SK-N-SH treated with all-trans-retinoic acid at 6 μM for 48 hours (cell line): ENCODE measurements at places on chromosomes 11 and 22.

- no peak for ATAC-seq
Measured at GRCh38 chr11:94181526-94181925, 52.9 kb downstream of the PANX1 start.

GRCh38 chr22:47575291-47575690 is 812.8 kb downstream of the TBC1D22A start:
- no peak for ATAC-seq

- ATAC-seq, result no peak
Measured at GRCh38 chr11:12770966-12771597, 96.9 kb downstream of the TEAD1 start.

GRCh38 chr22:24433828-24434470 is 6.5 kb downstream of the ADORA2A start:
- ATAC-seq, result no peak

DNA sequence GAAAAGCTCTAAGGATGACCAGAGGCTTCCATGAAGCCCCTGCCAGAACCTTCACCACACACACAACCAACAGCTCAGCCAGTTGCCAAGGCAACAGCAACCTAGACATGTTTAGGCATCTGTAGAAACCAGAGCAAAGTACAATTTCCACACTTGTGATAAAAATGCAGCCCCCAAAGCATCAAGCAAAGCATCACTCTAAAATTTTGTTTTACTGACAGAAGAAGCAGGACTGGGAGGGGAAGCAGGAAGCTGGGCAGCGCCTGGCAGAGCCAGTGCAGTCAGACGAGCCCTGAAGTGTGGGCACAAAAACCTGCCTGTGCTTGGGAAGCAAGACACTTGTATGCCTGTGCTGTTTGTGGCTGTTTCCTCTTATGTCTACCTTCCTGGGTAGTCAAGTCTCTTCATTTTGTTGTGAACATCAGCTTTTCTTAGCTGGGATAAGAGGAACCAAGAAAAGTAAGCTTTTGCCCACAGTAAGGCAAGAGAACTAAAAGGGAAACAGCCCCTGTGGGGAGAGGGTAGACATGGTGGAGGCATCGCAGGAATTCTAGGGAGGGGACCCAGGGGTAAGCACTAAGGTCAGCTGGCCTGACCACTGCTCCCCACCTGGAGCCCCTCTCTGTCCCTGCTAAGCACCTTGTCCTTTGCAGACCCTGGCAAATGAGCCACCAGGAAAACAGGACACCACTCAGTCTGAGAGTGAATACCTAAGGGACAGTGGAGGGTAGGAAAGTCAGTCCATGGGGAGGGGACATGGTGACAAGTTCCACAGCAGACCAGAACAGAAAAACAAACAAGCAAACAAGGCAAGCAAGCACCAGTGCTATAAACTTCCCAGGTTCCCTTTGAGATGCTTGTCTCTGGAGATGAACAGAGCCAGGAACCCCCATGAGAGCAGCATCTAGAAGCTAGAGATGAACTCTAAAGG is 13.4 kb downstream of the PACSIN2 start:
- peak; percentile 36 for ATAC-seq

GRCh38 chr11:129739339-129739738 is 76.3 kb upstream of the TMEM45B start:
- ATAC-seq, result no peak

DNA sequence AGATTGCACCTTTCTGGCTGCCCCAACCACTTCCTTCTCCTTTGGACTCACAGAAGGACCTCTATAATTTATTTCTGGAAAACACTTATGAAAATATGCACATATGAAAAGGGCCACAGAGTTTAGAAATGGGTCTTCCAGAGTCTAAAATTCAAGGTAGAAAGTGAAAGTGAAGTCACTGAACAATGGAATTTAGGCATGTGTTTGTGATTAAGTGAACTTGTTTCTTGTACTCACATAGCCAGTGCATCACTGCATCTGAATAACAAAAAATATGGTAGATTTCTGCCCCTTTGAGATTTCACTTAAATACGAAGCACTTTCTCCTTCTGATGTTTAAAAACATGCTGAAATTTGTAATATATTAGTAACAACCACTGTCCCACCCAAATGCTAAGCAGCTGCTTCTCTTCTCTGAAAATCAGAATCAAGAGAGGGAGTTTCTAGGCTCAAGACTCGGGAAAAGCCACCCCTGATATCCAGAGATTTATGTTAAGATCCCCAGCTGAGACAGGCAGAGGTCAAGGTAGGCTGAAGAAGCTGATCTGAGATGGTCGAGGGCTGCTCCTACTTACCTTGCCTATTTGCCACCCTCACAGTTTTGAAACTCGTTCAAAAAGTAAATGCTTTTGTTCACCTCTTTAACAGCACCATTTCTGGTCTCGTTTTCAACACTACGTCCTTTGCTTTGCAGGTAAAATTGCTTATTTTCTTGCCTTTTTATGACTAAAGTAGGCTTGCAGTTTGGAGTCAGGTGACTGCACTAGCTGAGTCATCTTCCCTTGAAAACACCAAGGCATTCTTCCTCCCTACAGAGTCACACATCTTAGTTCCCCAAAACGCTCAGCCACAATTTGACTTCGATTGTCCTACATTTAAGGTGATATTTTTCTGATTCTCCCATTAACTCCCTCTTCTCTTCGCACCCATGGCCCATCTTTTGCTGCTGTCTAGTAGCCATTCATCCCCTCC is at the start of gene XKR3:
TSS of gene XKR3 (minus strand) at position 696 of the 972 bp plus-strand sequence. CDS start 17,338 bp downstream, outside the sequence.
- ATAC-seq, result peak; percentile 58; the same call in 2 of the 3 replicates

DNA sequence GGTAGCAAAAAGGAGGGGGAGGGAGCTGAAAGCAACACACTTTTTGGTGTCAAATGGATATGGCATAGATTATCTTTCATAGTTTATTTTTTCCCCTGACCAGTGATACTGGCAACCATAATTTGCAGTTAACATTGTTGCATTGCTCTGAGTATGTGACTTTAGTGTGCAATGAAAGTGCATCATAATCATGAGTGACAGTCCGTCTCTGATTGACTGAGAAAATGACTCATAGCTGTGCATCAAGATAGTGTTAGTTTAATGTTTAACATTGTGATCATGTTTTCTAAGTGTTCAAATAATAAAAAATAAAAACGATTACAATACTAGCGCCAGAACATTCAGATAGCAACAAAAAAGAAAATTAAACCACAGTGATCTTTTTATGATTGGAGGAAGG is 952.4 kb upstream of the TENM4 start:
- ATAC-seq, result no peak

GRCh38 chr11:66081505-66081904 is 11.4 kb downstream of the PACS1 start:
- ATAC-seq, result peak; percentile 65

- no peak for ATAC-seq
Measured at GRCh38 chr11:94747601-94748041, 20.5 kb upstream of the AMOTL1 start.

DNA sequence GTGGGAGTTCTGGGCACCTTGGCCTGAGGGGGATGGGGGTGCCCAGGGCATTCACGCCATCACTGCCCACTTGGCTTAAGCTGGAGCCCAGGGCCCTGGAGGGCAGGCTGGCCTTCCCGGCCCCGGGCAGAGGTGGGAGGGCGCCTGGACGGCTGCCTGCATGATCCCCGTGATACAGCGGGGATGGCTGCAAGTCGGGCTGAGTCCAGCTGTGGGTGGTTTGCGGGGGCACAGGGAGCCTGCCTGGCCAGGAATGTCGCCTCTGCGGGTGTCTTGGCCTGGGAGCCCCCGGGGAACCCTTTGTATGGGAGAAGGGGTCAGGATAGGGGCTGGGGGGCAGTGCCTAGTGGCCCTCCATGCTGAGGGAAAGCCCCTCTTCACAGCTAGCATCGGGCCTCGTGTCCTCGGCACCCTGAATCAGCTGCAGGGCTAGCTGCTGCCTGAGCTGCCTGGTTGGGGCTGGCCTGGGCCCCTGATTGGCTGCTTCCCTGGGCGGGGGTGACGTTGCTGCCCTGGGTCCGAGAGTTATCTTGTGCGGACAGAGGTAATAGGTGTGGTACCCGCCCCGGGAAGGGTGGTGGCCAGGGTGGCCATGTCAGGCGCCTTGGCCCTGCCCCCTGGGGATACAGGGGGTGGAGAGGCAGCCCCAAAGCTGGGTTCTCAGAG is 8.3 kb downstream of the BRSK2 start:
- ATAC-seq, result no peak

DNA sequence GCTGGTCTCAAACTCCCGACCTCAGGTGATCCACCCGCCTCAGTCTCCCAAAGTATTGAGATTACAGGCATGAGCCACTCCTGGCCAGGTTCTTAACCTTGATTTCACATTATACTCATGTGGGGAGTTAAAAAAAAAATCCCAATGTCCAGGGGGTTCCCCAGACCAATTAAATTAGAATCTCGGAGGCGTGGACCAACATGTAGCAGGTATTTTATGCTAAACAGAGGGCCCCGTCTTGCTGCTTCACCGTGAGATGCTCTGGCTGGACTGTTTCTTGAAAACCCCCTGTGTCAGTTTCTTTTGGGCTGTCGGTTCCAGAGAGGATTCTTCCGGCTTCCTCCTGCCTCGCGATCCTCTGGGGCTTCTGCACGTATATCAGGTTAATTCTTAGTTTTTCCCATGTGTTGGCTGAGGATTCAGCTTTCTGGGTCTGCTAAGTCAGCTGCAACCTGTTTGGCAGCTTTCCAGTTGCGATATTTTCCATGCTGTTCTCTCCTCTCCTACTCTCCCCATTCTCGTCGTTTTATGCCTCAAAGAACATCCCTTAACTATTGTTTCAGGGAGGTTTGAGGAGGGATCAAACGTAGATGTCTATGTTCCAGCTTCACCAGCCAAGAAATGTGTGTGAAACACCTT is 50.6 kb upstream of the ACCSL start:
- ATAC-seq, result no peak

GRCh38 chr11:110903378-110903777 is 191.1 kb upstream of the ARHGAP20 start:
- no peak for ATAC-seq

DNA sequence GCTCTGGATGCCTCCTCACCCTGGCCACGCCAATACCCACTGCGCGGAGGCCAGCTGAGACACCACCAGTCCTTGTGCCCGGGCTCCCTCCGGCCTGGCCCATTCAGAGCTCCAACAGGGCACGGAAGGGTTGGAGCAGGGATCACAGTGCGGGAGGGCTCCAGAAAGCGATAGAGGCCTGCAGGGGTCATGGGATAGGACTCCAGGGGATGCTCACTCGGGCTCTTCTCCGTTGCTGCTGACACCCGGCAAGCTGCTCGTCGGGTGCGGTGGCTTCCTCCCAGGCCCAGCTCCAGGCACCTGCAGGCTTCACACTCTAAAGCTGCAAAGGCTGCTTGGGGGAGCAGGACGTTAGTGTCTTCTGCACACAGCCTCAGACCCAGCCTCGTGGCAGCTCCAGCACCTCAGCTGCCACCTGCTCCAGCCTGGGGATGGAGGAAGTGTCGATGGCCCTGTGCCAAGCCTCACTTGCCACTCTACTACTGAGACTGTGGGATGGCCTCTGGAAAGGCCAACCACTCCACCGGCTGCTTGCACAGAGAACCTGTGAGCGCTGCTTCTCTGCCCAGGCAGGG is 10.6 kb downstream of the WNT7B start:
- ATAC-seq, result no peak

DNA sequence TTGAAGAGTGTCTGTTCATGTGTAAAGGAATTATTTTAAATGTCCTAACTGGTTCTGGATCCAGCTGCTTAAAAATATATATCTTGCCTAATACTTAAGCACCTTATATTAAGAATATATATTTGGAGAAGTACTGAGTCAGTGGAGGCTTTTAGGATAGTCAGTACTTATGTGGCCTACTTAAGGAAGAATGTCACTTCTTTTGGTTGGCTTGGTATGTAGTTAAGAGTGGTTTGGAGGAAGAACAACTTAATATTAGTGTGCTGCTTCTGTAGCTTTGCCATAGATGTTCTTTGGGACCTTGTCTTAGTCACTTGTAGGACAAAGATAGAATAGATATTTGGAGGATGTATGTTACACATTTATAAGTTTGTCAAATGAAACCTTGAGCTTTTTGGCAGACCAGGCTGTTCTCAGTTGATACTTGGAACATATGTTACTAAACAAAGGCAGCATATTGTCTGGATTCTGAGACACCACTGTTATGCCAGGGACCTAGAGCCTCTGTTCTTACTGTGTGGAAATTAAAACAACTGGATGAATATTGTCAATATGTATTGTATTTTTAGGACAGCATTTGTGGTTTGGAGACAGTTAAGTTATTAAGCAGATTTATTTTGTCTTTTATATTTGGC is 4.9 kb downstream of the HIPK3 start:
- ATAC-seq, result no peak

GRCh38 chr11:44627165-44627789 is 61.8 kb downstream of the CD82 start:
- ATAC-seq, result no peak

DNA sequence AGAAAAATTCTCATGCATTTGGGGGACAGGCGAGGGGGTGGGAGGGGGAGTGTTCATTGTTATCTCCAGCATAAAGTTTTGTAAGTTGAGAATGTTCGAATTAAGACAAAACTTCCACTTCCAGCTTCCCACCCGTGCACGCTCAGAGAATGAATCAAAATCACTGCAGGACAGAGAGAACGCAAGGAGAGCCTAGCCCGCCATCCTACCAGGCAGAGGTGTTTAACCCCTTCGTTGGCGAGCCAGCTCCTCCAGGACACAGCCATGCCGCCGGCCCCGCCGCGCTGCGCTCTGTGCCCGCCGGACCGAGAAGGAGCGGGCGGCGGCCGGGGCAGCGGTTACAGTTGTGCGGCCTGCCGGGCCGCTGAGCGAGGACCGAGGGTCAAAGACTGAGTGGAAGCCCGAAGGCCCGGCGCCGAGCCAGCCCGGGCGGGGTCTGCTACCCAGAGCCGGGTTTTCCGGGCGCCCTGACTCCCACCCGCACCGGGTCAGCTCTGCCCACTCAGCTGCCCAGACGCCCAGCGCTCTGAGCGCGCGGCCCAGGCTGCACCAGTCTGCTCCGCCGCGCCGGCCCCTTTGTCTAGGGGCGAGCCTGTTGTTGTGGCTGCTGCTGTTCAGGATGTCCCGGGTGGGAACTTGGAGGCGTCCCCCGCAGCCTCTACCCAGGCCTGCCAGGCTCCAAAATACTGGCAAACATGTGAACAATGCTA is at the start of gene NOX4:
TSS of gene NOX4 (minus strand) at position 395 of the 710 bp plus-strand sequence. CDS start at position 266, 129 bp downstream.
- ATAC-seq, result peak; percentile 96

DNA sequence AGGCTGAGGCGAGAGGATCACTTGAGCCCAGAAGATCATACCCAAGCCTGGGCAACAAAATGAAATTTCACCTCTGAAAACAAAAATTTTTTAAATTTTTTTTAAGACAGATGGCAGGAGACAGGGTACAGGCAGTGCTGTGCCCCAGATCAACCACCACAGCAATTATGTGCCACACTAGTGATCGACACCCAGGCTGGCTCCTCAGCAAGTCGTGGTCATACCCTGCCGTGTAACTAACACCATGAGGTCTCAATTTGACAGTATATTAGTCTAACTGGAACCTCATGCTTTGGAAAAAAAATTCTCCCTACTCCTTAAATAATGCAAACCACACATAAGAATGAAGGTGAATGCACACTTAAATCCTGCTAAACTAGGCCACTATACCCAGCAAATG is 8.3 kb downstream of the SF3A1 start:
- no peak for ATAC-seq

- peak; percentile 94 for ATAC-seq
Measured at GRCh38 chr11:46529095-46529905, 64.5 kb downstream of the AMBRA1 start.
